ENCODE measurements at places on chromosomes 3 and 15.

GRCh38 chr15:26838742-26839460, 28.0 kb upstream of the GABRA5 start:
- DNase-seq, result no peak

DNA sequence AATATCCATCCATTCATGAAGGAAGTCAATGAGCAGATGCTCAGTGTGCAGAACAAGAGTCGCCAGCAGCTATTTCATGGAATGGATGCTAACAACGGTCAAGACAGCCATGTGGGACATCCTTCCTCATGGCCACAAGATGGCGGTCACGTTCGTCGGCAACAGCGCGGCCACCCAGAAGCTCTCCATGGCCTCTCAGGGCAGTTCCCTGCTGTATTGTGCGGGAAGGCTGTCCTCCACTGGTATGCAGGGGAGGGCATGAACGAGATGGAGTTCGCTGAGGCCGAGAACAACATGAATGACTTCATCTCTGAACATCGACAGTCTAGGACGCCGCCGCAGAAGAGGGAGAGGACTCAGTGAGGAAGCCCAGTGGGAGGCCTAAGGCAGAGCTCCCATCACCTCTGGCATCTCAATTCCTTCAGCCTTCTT, 208.3 kb downstream of the TJP1 start:
- no peak for DNase-seq

DNA sequence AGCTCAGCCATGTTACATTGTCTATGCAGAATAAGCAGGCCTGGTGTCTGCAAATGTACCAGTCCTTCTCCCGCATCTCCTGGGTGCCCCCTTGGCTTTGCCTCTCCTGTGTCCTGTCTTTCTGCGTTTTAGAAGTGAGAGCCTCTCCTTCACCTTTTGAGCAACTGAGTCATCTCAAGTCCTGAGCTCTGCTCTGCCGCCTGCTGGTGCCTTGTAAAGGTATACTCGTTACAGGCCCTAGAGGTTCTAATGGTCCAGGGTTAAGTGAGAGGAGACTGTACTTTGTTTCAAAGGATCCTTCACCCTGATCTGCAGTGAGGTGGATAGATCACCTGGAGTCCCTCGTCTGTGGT, 12.6 kb downstream of the GHRL start:
- no peak for DNase-seq

DNA sequence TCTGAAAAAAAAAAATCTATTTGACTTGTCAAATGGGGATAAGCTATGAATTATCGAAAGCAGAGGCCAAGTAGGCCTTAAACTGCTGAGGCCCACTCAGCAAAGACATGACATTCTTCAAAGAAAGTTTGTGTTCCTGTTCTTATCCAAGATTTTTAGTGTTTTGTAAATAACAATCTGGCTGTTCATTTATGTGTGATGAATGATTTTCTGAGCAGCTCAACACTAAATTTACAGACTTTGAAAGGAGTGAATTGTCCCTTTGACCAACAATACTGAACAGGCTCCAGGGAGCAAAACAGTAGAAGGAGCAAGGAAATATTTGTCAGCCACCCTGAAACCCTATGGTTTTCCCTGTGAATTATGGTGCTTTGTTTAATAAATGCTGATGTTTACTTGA, 512.6 kb upstream of the NAALADL2 start:
- no peak for DNase-seq

- DNase-seq, result no peak
These were observed 34.8 kb downstream of the DENND4A start for GRCh38 chr15:65757256-65757655.

- DNase-seq, result no peak
These were observed 8.8 kb upstream of the B3GNT5 start for GRCh38 chr3:183244219-183244618.

GRCh38 chr3:114178770-114179368, at the start of gene DRD3:
Gene DRD3 (minus strand): TSS chr3:114179052. CDS start chr3:114171992, 7,060 bp downstream.
- DNase-seq, result no peak

DNA sequence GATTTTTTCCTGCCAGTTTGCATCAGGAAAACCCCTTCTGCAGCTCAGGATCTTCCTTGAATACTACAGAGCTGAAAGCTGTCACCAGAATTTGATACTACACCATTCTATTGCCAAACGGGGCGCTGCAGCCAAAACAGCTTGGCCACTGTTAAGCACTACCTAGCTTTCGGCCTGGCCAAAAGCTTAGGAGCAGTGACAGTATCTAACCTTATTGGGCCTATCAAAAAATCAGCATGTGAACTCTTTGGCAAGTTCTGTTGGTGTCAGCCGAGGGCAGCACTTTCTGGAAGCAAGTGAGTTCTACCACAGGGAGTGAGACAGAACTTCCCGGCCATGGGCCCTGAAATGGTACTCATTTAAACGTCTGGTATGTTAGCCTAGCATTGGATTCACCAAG, 16.1 kb upstream of the GYG1 start:
- DNase-seq, result no peak

Data from T1000 (cell line).